Urothelium cell line (cell line): ENCODE measurements at places on chromosomes 6 and 20.

GRCh38 chr6:127484212-127484863, 25.1 kb upstream of the KIAA0408 start:
- DNase-seq: no peak

GRCh38 chr6:169503422-169504152, 198.2 kb downstream of the WDR27 start:
- DNase-seq: no peak

DNA sequence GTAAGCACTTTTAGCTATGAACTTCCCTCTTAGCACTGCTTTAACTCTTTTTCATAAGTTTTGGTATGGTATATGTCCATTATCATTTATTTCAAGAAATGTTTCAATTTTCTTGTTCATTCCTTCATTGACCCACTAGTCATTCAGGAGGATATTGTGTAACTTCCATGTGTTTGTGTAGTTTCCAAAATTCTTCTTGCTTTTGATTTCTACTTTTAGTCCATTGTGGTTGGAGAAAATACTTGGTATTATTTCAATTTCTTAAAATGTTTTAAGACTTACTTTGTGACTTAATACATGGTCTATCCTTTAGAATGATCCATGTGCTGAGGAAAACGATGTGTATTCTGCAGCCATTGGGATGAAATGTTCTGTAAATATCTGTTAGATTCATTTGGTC, 176.5 kb downstream of the CENPW start:
- DNase-seq: no peak

- DNase-seq: no peak
Observed at GRCh38 chr6:35757456-35758123, 18.8 kb upstream of the CLPSL2 start.

DNA sequence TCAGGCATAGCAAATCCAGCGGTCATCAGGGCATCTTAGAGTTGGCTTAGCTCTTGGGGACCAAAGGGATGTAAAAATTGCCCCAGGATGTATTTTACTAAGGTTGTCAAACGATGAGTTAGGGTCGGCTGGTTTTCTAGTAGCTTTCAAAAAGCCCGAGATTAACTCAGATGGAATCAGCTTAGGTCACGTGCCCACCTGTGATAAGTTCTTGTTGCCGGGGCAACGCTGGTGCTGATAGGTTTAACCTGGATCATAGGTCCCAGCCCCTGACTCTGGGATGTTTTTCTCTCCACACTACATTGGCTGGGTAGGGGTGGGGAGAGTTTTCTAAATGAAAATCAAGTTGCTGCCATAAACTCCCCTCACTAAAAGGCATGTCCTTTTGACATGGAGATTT, 257.3 kb upstream of the SULF2 start:
- no peak for DNase-seq

DNA sequence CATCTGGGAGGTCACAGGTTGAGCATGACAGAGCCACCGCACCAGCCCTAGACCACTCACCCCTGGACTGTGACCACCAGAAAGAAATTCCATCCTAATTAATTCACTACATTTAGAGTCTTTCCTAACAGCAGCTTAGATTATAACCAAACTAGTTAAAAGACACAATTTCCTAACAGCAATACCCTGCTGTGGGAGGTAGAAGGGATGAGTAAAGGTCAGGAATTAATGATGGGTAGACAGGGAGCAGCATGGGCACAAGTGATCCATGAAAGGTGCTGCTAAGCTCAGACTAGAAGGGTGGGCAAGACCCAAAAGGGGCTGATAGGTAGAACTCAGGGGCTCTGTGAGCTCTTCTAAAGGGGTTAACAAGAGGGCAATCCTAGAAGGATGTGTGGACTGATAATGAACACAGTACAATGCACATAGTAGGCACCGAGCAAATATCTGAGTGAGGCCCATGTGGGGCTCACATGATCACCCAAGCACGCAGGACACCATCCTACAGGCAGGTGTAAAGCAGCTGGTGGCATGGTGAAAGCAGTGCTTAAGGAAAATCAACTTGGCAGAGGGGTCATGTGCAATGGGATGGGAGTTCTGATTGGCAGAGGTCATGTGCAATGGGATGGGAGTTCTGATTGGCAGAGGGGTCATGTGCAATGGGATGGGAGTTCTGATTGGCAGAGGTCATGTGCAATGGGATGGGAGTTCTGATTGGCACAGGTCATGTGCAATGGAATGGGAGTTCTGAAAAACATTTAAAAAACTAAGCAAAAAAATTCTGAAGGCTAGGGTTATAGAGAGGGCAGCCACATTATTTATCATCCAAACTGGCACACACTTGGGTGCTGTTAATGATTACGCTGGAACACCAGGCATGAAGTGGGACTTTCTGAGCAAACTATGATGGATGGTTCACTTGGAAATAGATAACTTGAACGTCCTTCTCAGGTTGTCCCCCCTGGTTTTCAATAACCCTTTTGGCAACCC, 188.2 kb upstream of the FOXQ1 start:
- no peak for DNase-seq

DNA sequence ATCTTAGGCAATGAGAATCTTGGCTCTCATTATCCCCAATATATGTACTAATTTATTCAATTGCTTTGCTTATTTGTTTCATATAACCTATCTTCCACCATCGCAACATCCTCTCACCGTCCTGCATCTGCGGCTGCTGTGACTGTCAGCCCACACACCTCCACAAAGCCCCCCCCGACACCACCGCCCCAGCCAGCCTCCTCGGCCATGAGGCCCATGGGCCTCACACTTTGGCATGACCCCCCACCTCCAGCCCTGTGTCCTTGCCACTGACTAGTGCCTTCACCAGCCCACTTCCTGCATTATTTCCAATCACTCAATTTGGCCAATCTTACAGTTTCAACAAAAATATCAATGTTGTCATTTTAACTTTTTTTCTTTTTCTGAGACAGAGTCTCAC, 60.7 kb upstream of the TOX2 start:
- DNase-seq: no peak
